ENCODE measurements at places on chromosomes 6 and 20.

- no peak for DNase-seq
Observed at GRCh38 chr6:170128346-170128745, 162.5 kb downstream of the DLL1 start.

DNA sequence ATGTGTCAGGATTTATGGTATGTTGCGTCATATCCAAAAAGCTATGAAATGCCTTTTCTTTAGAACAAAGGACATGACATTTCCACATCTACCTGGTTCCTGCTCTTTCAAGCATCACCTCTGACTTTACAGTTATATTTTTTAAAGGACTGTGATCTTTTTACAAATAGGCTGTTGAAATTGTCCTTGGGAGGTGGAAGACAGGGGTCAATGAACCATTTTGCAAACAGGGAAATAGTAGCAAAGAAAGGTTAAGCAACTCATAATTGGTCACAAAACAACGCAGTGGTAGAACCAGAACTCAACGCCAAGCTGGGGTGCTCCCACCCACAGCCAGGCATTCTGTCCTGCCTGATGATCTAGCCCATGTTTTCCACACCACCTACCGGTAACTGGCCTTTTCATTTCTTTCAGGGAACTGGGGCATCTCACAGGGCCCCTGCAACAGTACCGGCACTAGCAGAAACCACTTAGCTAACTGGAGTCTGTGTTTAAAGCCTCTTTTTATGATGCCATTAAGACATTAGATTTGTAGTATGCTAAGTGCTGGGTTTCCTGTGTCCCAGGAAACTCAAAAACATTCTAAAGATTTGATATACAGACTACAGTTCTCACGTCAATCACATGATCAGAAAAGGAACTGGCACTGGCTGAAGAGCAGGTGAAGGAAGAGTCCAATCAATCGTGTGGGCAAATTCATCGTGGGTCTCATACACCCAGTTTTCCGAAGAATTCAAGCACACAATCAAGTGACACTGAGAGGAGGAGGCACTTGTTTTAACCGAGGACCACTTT, 13.9 kb downstream of the ZNF217 start:
- DNase-seq = no peak

GRCh38 chr20:57439993-57440392, 48.8 kb downstream of the RBM38 start:
- DNase-seq = no peak

- DNase-seq = no peak
Observed at GRCh38 chr20:62066983-62067433, 1.3 kb upstream of the TAF4 start.

- no peak for DNase-seq
Observed at GRCh38 chr6:89610149-89610642, 28.4 kb downstream of the LYRM2 start.

- no peak for DNase-seq
Observed at GRCh38 chr20:31709939-31710338, 12.7 kb downstream of the BCL2L1 start.
